ENCODE measurements at places on chromosomes 1 and 21.

DNA sequence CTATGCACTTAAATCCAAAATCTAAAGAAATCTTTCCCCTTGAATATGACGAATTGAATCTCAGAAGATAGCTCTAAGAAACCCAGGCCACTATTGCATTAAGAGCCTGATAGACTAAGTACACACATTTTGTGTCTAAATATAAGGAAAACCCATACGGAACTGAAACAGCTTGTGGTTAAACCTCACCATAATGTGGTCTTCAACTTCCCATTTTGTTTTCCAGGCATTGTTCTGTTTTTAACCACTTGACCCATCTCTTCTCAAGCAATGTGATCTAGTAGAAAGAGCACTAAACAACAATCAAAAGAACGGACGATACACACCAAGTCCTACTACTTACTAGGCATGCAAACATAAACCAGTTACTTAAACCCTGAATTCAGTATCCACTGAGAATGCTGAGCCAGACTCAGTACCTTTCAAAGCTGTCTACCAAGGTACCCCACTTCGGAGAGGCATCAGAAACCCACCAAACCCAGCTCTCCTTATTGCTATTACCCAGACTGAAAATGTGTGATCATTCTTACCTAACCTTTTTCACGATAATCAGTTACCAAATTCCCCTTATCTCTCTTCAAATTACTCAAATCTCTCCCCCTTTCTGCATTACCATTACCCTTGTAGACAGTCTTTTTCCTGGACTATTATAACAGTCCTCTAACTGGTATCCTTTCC, 12.8 kb downstream of the OTUD7B start:
- DNase-seq: no peak

GRCh38 chr1:162868972-162869371, 8.0 kb upstream of the CCDC190 start:
- DNase-seq: no peak

DNA sequence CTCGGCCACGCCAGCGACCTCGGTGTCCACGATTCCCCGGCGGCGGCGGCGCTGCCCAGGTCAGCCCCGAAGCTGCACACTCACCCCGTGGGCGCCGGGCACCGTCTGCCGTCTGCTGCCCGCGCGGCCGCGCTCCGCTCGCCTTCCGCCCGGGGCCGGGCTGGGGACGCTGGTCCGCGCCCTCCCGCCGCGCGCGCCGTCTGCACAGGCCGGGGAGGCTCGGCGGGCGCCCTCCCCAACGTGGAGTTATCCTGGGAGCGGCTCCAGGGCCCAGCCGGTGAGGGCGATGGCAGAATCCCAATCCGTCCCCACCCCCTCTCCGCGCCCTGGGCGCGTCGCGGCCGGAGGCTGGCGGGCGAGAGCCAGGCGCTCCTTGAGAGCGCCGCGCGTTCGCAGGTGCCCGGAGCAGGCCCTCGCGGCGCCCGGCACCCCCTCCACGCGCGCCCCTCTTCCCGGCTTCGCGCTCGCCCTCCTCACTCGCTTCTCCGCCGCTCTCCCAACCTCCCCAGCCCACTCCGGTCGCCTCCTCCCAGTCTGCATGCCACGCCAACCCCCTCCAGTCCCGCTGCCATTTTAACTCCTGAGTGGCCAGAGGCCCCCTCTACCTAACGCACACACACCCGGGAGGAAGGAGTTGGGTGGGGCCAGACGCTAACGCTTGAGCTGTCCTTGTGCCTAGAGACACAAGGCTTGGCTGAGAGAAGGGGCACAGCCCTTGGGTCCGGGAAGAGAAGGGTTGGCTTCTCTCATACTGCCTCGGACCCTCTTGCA, at the start of gene LRRN2:
TSS of gene LRRN2 (minus strand) at position 503 of the 771 bp plus-strand sequence. CDS start 65,746 bp downstream, outside the sequence.
- no peak for DNase-seq

- DNase-seq: no peak
These were observed 86.3 kb downstream of the ACBD6 start for GRCh38 chr1:180415985-180416633.

GRCh38 chr1:17113963-17114362, 5.3 kb downstream of the PADI2 start:
- DNase-seq: no peak

DNA sequence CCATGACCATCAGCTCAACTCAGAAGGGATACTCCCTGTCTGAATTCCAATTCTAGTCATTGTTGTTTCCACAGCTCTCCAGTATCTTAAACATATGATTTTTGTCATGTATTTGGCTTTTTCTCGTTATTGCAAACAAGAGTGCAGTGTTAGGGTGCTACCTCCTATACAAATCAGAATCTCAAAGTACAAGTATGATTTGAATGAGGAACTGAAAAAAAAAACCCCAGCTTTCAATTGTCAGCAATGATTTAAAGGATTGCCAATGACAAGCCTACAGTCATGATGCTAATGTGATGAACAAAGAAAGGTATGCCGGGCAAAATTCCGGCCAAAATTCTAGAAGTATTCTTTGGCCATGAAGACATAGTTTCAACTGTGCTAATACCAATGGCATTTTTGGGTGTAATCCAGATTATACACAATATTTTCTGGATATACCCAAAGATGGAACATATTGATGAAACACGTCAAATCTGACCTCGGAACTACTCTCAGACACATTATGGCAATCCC, 14.9 kb downstream of the TMEM35B start:
- DNase-seq: no peak
